ENCODE measurements at places on chromosomes 3 and 15.
A peak's percentile ranks its signal among the peaks of the same experiment; 100 is the strongest.

DNA sequence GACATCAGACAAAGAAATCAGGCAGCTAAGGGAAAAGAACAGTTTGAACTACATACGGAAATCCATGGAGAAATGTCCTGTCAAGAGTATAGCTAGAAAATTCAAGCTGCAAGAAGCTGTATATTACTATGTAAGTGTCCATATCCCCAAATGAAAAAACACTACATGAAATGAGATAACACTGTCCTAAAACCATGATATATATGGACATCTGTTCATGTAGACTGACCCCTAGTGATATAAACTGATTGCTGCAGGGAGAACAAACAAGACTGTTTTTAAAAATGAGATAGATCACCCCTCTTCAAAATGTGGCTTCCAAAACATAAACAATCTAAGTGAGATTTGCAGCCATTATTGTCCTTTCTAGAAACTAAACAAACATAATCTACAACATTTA lies 985.6 kb downstream of the EPHA3 start:
- DNase-seq: no peak

- no peak for DNase-seq
Observed at GRCh38 chr3:161263057-161263456, 41.9 kb downstream of the NMD3 start.

DNA sequence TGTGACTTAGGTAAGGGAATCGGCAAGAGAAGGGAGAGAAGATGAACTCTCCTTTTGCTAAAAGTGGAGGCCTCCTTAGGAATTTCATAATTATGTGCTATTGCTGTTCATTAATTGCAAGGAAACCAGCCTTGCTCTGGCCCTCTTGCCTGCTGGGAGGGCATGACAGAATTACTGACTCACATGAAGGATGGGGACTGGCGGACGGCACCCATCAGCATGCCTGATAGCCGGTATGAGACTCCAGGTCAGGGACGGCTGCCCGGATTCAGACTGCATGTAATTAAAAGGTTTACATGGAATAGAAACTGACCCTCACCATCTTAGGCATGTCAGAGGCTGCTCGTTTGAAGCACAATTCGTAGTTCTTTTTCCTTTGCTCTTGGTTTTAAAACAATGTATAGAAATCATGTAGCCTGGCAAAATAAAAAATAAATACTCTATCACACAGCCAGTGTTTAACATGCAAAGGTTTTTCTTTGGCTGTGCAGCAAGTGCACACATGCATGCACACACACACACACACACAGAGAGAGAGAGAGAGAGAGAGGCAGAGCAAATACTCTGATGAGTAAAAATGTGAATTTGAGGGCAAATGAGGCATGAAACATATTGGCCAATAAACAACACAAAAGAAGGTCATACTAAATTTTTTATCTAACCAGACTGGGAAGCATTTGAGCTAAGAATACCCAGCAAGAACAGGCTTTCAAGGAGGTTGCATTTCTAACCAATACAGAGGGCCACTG lies 82.7 kb downstream of the FOXB1 start:
- DNase-seq: no peak

- DNase-seq: peak; percentile 34
Observed at GRCh38 chr3:192727032-192727847, at the start of gene FGF12. Gene FGF12 (minus strand): TSS chr3:192727541.

DNA sequence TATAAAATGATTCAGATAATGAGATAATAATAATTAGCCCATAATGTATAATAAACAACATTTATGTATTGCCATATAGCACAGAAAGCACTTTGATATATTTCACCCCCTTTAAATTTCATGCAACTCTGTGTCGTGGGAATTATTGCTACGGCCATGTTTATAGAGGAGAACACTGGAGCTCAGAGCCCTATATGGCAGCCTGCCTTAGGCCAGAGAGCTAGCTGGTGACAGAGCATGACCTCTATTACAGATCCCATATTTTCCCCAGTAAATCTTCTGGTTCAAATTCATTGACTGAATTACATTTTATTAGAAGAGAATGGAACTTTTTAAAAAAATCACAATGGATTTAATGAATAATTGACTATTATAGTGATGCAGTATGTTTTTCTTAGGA lies 25.0 kb downstream of the USP13 start:
- no peak for DNase-seq

Measured in D721Med (cell line).